ENCODE measurements at places on chromosomes 1 and 21.

DNA sequence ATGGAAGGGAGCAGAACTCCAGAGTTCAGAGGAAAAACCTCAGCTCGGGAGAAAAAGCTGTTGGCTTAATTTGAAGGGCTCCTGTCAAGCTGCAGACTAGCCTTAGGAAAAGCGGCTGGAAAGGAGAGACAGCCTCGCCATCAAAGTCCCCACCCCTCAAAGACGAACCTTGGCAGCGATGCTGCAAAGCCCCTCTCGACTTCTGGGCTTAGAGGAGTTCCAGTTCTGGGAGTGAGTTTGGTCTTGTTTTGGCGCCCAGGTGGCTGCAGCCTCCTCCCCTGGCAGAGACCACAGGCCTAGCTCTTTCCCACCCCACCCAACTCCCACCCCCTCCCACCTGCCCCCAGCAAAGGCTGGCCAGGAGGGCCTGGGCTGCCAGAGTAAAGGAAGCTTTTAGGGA lies 9.1 kb upstream of the TBX15 start:
- no peak for DNase-seq

DNA sequence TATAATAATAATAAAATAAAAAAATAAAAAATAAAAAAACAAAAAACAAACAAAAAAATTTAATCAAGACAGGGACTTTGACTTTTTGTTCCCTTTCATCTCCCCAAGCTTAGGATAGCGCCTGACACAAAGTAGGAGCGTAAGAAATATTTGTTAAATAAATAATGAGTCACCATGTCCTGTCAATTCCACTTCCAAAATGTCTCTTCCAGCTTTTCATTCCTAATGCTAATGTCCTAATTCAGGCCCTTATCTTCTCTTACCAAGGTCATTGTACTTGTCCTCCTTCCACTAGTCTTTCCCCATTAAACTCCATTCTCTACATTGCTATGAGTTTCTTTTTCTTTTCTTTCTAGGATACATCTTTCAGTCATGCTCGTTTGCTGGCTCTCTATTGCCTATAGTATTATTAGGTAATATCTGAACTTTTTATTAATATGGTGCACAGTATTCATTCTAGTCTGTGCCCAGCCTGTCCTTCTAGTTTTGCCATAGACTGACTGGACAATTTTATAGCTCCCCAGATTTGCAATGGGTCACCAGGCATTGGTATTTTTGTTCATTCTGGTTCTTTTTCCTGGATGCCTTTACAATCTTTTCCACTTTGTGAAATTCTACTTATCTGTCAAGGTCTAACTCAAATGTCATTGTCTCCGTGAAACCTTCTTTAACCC lies 11.4 kb downstream of the NEXN start:
- DNase-seq, result no peak

- no peak for DNase-seq
These were observed 29.3 kb upstream of the DDAH1 start for GRCh38 chr1:85494074-85494903.

DNA sequence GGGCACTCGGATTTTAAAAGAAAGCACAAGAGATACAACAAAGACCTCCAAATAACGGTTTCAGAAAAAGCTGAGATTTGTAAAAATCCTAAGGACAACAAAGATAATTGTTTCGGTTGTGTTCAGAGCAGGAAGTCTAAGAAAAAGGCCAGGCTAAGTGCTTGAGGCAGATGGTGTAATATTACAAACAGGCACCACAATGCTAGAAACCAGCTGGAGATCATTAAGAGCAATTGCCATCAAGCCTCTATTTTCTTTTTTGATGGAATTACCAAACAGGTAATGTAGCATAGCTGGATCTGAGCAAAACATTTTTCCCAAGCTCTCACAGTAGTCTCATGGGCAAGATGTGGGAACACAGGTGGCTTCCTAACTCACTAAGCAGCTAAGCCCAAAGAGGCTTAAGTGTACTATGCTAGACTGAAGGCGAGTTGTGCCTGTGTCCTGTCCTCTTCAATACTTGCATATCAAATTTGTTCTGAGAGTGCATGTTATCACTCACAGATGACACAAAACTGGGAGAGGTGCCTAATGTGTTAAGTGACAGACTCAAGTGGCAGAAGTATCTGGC lies 161.6 kb downstream of the GLUL start:
- DNase-seq, result peak; percentile 44

GRCh38 chr1:234478152-234478480 lies 863 bp downstream of the TARBP1 start:
- no peak for DNase-seq

DNA sequence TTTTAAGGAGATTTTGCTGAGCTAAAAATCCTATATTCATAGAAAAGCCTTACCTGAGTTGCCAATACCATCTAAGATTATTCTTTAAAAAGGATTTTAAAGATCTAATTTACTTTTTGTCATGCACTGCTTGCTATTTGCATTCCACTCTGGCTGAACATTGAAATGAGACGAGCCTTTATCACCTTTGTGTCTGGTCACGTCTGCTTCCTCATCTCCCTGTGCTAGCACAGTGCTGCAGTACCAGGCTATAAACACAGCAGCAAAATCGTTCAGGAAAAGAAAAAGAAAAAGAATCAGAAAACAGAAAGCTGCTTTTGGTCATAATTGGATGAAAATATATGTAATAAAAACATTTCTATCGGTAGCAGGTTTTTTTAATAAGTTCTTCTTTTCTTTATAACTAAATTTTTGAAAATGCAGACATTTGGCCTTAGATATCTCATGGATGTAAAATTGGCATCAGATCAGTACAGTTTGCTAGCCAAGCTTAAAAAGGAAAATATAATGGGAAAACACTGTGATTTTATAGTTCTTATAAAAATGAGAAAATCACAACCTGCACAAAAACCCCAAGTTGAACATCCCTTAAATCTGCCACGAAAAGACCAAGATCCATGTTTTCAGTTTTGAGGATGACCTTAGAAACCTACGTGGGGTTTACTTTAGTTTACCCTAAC lies 735.7 kb upstream of the CXADR start:
- no peak for DNase-seq

DNA sequence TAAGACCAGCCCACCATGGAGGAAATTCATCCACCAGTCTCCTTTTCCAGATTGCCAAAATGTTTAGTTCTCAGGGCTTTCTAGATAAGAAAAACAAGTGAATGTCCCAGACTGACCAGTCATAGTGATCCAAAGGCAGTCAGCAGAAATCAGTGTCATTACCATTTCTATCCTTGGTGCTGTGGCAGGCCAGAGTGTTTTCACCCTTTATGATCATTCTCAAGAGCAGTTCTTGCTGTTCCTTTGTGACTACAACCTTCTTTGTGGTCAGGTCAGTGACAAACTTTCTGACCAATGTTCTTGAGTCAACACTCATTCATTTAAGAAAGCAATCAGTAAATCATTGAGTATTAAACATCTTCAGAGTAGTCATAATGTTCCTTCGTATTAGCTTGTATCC lies 7.3 kb upstream of the DHCR24 start:
- DNase-seq, result no peak

DNA sequence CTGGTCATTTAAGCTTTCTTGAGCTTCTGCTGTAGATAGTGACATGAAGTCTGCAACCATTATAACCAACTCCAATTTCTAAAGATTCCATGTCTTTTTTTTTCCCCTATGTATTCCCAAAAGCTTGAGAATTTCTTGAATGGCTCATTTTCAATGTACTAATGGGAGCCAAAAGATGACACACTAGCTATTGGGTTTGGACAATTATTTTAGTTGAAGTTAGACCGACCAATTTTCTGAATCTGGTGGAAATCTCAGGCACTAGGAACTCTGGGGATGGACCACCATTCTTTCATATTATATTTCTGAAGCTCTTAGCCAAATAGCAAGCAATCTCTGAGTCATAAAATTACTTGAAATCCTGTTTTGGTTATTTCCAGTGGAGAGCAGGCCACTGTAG lies 617.4 kb upstream of the ADAMTS5 start:
- DNase-seq, result no peak

Data from right hindlimb (tissue), 1 donor.